ENCODE measurements at places on chromosomes 13 and 19. TPM values are rescaled to one million over a fixed set of nuclear protein-coding genes. Genes with fewer than 3 reads are reported as not detected.

SCEL gene
- not detected for total RNA-seq

ZNF177 gene
- total RNA-seq = 14.7 TPM

SUGT1 gene
- total RNA-seq = 98.0 TPM

PRODH2 gene
- not detected for total RNA-seq

JAK3 gene
- 0.94 TPM for total RNA-seq

ZNF575 gene
- total RNA-seq = 0.94 TPM

KLHL1 gene
- total RNA-seq = 60.7 TPM

PABPC3 gene
- 0.31 TPM for total RNA-seq

PTH2 gene
- not detected for total RNA-seq

EFNB2 gene
- total RNA-seq = 99.2 TPM

ZNF850 gene
- total RNA-seq = 8.8 TPM

NXNL1 gene
- total RNA-seq = not detected

EPSTI1 gene
- total RNA-seq = 1.3 TPM

MIR17HG gene
- 39.8 TPM for total RNA-seq

RASAL3 gene
- total RNA-seq = 0.31 TPM

ZNF208 gene
- 14.7 TPM for total RNA-seq

KCNC3 gene
- 5.9 TPM for total RNA-seq

TBCB gene
- 385 TPM for total RNA-seq

SH2D3A gene
- total RNA-seq = 0.31 TPM

CD70 gene
- not detected for total RNA-seq

IRGC gene
- not detected for total RNA-seq

SLC46A3 gene
- total RNA-seq = 2.8 TPM

CEACAM1 gene
- total RNA-seq = not detected

MED26 gene
- 9.1 TPM for total RNA-seq

CKM gene
- not detected for total RNA-seq

Measured in parietal lobe (tissue), 2 donors.